ENCODE measurements at places on chromosomes 4 and X.

DNA sequence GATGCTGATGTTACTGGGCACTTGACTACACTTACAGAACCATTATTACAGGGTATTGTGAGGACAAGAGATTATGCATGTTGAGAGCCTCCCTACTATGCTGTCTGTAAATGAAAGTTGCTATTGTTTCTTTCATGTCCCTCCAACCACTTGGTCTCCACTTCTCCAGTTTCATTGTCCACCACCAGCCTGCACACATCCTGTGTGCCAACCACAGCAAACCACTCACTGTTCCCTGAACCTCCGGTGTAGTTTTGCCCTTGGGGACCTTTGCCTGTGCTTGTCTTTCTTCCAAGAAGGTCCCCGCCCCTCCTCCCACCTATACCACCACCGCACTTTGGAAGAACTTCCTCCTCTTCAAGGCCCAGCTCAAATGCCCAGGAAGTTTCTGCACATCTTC lies 43.1 kb upstream of the AFF2 start:
- no peak for DNase-seq

- DNase-seq: no peak
Observed at GRCh38 chr4:89069481-89069880, 12.5 kb upstream of the FAM13A start.

DNA sequence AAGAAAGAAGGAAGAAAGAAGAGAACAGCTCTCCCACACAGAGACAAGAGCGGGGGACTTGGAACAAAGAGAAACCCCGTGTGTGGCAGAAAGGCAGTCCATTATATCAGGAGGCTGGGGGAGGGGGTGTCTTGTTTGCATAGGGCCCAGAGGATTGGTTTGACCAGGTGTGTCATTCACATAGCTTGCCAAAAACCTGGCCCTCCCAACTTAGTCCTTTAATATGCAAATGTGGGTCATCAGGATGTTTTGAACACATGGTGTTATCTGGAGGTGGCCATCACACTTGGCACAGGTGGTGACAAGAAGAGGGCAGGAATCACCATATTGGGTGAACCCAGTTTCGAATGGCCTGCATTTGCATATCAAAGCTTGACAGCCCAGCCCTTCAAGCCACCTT lies 111.7 kb downstream of the LINC00632 start:
- no peak for DNase-seq

DNA sequence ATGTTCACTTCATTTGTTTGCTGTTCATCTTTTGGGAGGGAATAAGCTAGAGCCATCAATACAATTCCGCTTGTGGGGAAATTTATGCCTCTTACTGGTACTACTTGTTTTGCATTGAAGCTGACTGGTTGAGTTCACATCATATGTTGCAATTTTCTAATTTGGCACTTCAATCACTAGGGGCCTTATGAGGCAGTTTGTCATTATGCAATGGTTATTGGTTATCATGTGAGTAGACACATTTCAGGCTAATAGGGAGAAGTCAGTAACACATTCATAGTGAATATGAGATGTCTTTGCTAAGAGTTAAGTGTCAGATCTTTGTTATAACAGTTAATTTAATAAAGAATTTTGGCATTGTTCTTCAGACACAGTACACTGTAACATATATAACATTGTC lies 5.0 kb downstream of the RPL36A start:
- DNase-seq: no peak

DNA sequence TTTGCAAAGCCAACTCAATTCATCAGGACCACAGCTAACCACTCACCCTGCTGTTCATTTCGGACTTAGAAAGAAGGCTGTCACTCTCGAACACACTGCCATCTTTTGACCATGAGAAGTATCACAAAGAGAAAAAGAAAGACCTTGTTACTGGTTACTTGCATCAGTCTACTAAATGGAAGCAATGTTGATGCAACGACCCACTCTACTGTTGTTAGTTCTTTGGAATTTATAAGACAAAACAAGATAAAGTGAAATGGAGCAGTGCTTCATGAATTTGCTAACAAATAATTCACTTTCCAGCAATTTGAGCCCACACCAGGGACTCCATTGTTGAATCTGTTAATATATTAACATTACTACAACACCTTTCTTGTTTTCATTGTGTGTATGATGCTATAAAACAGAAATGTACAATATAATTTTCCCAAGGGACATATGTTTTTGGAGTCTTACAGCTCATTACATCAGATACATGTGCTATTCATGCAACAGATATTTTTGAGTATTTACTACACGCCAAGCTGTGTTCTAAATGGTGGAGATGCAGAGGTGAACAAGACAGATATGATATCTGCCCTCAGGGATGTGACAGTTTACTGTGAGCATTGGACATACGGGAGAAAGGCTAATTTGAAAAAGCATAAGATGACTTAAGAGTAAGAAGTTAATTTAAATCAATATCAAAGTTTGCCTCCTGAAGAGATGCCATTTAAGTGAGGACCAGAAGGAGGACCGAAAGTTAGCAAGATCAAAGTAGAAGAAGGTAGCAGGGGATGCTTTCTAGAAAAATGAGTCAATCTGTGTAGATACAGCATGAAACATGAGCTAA lies 87.2 kb downstream of the AREG start:
- no peak for DNase-seq

- no peak for DNase-seq
Observed at GRCh38 chr4:176814770-176815169, 22.0 kb upstream of the VEGFC start.

DNA sequence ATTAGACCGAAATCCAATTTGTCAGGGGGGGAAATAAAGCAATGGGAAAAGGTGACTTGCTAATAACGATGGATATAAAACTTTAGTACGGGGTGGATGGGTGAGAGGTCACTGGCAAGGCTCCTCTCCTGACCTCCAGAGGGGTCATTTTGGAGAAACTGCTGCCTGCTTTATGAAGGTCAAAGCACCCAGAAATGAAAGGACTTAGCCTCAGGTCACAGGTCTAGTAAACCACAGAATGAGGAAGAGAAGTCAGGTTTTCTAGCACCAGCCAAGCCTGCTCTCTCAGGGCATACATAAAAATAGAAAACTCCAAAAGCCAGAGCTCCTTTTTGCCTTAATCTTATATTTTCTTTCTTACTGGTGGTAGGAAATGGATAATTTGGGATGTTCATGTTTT lies 134.2 kb downstream of the SHROOM3 start:
- DNase-seq: no peak

GRCh38 chrX:122475306-122475705 lies 708.8 kb upstream of the GRIA3 start:
- DNase-seq: no peak

GRCh38 chrX:46573892-46574773 lies 568 bp downstream of the CHST7 start:
- DNase-seq: peak; percentile 24

GRCh38 chr4:183430317-183430993 lies 14.0 kb upstream of the CDKN2AIP start:
- no peak for DNase-seq

- DNase-seq: no peak
Observed at GRCh38 chr4:39873823-39874222, 103.9 kb downstream of the PDS5A start.

- no peak for DNase-seq
Observed at GRCh38 chrX:16210061-16210460, 42.8 kb downstream of the MAGEB17 start.

DNA sequence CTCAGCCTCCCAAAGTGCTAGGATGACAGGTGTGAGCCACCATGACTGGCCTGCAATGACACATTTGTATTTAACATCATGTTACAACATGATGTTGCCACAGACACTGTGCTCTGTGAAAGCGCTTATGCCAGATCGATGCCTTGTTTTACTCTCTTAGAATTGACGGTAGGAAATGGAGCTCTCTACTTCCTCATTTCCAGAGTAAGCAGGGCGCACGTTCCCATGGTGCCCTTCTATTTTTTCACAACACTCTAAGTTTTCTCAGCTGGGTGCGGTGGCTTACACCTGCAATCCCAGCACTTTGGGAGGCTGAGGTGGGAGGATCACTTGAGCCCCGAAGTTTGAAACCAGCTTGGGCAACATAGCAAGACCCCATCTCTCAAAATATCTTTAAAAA lies 60.7 kb upstream of the DHRSX start:
- no peak for DNase-seq

DNA sequence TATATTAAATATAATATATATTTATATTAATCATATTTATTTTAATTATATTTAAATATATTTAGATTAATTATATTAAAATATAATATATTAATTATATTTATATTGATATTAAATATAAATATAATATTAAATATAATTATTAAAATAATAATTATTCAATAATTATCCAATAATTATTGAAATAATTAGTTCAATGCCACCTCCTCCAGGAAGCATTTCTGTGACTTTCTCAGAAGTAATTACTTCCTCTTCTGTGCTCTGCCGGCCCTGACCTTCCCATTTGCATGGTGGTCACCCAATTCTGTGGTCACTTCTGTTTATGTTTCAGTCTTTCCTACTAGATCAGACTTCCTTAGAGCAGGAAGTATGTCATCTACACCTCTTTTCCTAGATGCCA lies 45.8 kb downstream of the EVC2 start:
- DNase-seq: no peak

GRCh38 chr4:159526172-159526571 lies 423.3 kb downstream of the RAPGEF2 start:
- no peak for DNase-seq

DNA sequence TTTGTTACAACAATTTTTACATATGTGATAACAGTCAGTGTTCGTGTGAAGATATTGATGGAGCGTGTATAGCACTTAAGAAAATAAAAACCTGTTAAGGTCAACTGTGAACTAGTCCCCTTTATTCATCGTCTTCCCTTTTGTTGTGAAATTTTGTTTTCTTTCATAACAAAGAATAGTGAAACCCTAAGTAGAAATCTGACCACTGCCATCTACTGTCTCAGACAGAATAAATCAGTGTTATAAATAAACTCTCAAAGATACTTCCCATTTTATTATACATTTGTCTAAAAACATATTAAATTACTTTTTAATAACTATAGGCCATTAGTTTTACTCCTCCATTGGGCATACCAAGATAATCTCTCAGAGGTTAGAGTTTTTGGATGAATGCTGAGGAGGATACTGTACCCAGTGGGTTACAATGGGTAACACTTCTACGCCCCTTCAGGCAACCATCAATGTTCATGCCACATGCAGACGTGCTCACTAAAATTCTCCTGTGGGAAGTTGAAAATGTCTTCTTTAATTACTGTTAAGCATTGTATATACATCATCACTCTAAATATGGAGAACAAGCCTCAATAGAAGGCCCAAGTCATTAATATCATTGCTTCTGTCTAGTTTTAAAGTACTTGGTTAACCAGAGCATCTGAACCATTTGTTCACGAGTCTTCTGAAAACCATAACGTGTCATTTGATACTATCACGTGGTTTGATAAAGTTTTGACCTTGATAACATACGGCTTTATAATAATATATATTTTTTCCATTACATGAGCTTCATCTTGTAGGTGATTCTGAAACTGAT lies 171.2 kb downstream of the TMA16 start:
- no peak for DNase-seq

GRCh38 chr4:98565681-98566301 lies 92.6 kb downstream of the TSPAN5 start:
- DNase-seq: no peak

All from head of caudate nucleus (tissue), 42 donors.